Urinary bladder (tissue), 4 donors: ENCODE measurements at places on chromosomes 5 and 9. TPM values are rescaled to one million over a fixed set of nuclear protein-coding genes. Genes with fewer than 3 reads are reported as not detected.

DNA sequence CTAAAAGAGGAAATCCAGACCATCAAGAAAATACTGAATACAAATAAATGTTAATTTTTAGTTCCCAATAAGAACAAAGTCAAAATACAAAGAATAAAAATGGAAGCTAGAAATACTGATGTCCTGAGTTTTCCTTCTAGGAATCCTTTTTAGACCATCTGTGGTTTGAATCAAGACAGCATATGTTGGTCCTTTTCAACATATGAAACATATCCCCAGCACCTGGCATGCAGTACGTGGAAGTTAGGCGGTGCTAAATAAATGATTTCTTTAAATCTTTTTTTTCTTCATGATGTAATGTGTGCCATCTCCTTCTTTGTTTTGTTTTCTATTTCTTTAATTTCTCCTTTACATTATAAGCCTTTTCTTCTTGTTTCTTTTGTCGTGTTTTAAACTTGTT is 34.0 kb downstream of the KIAA1958 start:
- DNase-seq = no peak

The PCA3 gene
- total RNA-seq = 0.26 TPM

DNA sequence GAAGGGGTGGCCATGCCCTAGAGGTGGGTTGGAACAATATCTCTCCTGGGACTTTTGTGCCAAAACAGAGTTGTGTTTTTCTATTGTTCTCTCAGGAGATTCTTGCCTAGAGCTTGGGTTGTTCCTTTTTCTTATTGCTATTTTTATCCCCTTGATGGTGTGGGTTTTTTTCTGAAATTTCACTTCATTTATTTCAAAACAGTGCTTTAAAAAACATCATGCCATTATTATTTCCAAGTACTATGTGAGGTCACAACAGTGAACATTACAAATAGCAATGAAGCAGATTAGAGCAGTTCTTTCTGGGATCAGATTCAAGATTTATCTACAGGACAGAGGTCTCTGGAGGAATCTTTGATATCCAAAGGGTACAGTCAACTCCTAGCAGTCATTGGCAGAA is 76.6 kb downstream of the ACTBL2 start:
- no peak for DNase-seq

- DNase-seq = no peak
Measured at GRCh38 chr5:112793201-112793600, 55.5 kb downstream of the APC start.

- DNase-seq = no peak
Measured at GRCh38 chr9:97502984-97503861, 1.8 kb downstream of the TMOD1 start.

The SPATA31E1 gene
- total RNA-seq = not detected

GRCh38 chr9:99895510-99895909 is 10.9 kb upstream of the STX17 start:
- DNase-seq = no peak

DNA sequence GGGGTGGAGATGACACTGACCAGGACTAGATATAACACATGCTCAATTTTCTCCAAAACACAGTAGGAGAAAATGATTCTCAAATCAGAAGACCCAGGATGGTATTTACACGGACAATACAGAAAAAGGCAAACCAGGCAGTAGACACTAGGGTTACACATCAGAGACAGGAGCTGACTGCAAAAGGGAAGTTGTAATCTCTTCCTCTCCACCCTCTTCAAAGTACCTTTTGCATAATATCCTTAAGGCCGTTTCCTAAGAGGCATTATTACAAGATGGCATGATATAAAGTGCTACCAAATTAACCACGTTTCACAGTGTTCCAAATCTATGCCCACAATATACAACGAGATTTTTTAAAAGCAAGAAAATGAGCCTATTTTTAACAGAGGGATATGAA is 39.2 kb downstream of the YIPF5 start:
- DNase-seq = no peak

GRCh38 chr9:89680547-89681467 is 76.0 kb downstream of the GADD45G start:
- no peak for DNase-seq

The CCDC171 gene
- total RNA-seq = 20.4 TPM

- no peak for DNase-seq
Measured at GRCh38 chr5:124289641-124290311, 456.7 kb downstream of the ZNF608 start.

GRCh38 chr5:154117050-154117449 is 73.5 kb upstream of the GALNT10 start:
- no peak for DNase-seq

The NMUR2 gene
- not detected for total RNA-seq

GRCh38 chr9:98736226-98736625 is 27.5 kb upstream of the GABBR2 start:
- no peak for DNase-seq

The SELENOP gene
- 433 TPM for total RNA-seq

DNA sequence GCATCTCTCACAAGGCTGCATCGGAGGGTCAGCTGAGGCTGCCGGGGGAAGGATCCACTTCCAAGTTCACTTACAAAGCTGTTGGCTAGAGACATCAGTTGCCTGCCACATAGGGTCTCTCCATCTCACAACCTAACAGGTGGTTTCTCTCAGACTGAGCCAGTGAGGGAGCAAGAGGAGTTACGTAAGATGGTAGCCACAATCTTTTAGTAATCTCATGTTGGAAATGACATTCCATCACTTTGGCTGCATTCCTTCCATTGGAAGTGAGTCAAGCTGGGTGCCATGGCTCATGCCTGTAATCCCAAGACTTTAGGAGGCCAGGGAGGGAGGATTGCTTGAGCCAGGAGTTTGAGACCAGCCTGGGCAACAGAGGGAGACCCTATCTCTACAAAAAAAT is 7.4 kb upstream of the GRK6 start:
- DNase-seq = no peak

The OR13C5 gene
- total RNA-seq = not detected

The FSTL4 gene
- 7.5 TPM for total RNA-seq

The PAPPA gene
- 5.9 TPM for total RNA-seq

DNA sequence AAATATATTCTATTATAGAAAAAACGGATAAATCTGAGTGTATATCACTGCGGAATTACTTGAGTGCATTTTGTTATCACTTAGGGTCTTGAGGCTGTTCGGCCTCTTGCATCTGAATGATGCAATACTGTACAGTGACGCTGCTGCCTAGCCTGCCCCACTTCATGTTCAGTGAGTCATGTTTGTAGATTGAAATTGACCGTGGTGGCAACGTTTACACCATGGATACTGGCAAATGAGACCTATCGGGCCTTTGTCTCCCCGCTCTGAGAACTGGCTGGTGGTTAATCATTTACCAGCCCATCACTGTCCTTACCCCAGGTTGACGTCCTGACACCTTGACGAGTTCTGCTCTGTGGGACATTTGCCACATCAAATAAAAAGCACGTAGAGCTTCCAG is 510.1 kb upstream of the ADAMTS16 start:
- DNase-seq = no peak

The PTGDS gene
- total RNA-seq = 3.3 TPM

DNA sequence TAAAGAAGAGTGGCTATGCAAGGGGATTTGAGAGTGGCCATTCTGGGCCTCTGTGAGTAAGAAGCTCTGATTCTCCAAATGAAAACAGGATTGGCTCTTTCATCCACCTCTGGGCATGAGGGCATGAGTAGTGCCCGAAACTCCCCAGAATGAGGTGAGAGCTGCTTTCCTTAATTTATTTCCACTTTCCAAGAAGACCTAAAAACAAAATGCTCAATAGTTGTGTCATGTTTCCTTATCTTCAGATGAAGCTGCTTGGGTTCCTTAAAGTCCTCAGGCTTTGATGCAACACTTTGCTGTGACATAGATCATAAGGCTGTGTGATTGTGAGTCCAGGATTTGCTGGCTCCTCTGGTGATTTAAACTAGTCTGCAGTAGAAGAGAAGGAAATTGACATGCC is 3.1 kb upstream of the ZCCHC10 start:
- DNase-seq = no peak

The SLC27A4 gene
- 8.1 TPM for total RNA-seq

DNA sequence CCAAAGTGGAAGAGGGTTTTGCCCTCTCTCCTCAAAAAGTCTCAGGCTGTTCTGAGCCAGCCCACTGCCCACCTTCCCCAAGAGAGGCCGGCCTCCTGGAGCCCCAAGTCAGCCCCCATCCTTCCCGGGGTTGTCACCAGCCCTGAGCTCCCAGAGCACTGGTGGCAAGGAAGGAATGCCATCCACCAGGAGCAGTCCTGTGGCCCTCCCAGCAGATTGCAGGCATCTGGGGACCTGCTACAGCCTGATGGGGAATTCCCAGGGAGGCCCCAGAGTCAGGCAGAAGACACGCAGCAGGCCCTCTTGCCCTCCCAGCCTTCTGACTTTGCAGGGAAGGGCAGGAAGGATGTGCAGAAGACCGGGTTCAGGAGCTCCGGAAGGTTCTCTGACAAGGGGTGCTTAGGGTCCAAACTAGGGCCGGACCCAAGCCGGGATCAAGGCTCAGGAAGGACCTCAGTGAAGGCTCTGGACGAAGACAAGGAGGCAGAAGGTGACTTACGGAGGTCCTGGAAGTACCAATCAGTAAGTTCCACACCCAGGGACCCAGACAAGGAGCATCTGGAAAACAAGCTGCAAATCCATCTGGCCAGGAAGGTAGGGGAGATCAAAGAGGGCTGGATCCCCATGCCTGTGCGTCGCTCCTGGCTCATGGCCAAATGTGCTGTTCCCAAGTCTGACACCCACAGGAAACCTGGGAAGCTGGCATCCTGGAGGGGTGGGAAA is 3.7 kb downstream of the SPATA31E1 start:
- no peak for DNase-seq

GRCh38 chr5:40171971-40172370 is 507.7 kb upstream of the PTGER4 start:
- DNase-seq = no peak

The SPARC gene
- total RNA-seq = 5,536 TPM

DNA sequence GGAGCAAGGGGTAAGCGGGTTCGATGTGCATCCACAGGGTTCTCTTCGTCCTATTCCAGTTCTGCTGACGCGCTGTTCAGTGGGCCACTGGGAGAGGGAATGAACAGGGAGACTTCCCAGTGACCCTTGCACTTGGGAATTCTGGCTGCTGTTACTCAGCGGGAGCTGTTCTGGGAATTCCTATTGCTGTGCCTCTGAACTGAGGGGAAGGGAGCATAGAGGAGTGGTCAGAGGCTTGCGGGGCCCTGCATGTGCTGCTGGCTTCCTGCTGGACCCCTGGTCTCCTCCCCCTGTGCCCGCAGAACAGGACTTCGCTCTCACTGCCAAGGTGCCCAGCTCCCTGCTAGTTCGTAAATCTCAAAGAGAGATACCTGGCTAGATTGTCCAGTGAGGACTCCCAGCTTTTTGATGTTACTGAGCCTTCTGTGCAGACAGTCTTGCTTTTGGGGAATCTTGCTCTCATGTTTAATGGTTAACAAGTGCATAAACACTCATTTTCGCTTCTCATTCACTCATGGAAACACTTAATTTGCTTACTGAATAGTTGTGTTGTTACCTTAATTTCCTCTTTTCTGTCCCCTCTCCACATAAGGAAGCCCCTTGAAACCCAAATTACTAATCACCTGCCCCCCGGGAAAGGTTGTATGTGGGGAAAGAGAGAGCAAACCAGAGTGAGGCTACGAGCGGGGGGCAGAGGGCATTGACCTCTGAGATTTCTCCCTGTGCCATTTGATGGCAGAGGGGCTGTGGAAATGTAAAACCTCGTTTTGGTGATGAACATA is 5.9 kb downstream of the TRIO start:
- no peak for DNase-seq

GRCh38 chr9:136619742-136620440 is 42.8 kb upstream of the EGFL7 start:
- no peak for DNase-seq

DNA sequence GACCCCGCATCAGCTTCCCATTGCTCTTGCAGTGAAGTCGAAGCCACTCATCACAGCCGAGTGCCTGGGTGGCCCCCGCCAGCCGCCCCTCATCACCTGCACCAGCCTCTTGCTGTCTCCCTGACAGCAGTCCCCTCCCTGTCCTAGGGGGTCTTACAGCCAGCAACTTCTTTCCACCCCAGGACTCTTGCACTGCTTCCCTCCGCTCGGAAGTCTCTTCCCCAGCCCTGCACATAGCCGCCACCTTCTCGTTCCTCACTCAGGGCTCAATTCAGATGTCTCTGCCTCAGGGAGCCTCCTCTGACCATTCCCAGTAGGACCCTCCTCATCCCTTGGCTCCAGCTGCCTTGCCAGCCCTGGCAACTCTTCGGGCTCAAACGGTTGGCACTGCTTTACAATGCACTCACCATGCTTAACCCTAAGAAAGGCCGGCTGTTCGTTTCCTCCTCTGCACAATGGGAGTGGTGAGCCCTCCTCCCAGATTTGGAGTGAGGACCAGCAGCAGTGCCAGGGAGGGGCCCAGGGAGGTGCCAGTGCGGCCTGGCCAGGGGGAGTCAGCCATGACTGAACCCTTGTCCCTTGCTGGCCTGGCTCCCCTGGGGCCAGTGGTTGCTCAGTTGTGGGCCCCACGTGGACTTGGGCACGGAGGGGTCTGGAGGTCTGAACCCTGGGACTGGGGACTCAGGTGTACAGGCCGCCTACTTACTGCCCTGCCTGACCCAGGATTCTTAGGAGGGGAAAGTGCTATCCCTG is 6.1 kb downstream of the TCF7 start:
- no peak for DNase-seq

- DNase-seq = no peak
Measured at GRCh38 chr9:121483049-121483448, 16.6 kb downstream of the GGTA1 start.

DNA sequence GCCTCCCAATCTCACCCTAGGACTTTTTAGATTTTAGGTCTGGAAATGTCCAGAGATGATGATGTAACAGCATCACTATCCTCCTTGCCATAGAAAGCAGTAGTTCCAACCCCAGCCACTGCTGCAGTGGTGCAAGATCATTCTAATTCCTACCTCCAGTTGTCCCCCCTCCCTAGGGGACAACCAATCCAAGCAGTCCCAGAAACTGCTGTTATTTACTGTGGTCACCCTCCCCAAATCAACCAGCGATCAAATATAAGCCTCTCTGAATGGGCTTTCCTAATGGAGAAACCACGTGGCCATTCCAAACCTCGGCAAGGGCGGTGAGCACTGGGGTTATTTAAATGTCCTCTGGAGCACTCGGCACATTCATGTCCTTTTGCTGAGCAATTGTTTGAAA is 159.8 kb downstream of the SLF1 start:
- DNase-seq = no peak

The GTF2H2 gene
- 70.0 TPM for total RNA-seq

The TAF11L10 gene
- total RNA-seq = not detected
